Activated CD4-positive, alpha-beta memory T cell treated with anti-CD3 and anti-CD28 coated beads, Interleukin-2, amount 10 ng/mL, durations not matched to agents 7 days and 5 days (primary cell): ENCODE measurements at places on chromosomes 13 and 19. TPM values are rescaled to one million over a fixed set of nuclear protein-coding genes. Genes with fewer than 3 reads are reported as not detected.

The C2CD4C gene
- not detected for total RNA-seq

The LYPD5 gene
- total RNA-seq = 0.70 TPM

The ANGPTL8 gene
- not detected for total RNA-seq

The ZNF665 gene
- total RNA-seq = 4.3 TPM

The PRR22 gene
- 2.3 TPM for total RNA-seq

The ZNF439 gene
- 3.0 TPM for total RNA-seq

The ZNF146 gene
- 68.4 TPM for total RNA-seq

The MLLT1 gene
- 37.2 TPM for total RNA-seq

The TNNT1 gene
- 0.38 TPM for total RNA-seq

The UBE2L5 gene
- 0.20 TPM for total RNA-seq

The MRPL57 gene
- total RNA-seq = 18.2 TPM

The SYNE4 gene
- total RNA-seq = 1.6 TPM

The ZSCAN4 gene
- total RNA-seq = not detected

The TMEM38A gene
- total RNA-seq = 1.4 TPM

The CYP4F12 gene
- total RNA-seq = not detected

The OCEL1 gene
- 22.6 TPM for total RNA-seq

The C1QTNF9 gene
- total RNA-seq = not detected

The OR10H4 gene
- total RNA-seq = not detected

The ZNF614 gene
- total RNA-seq = 8.0 TPM

The NR1H2 gene
- total RNA-seq = 86.2 TPM

The ZNF177 gene
- total RNA-seq = 0.60 TPM

The TPTE2 gene
- total RNA-seq = 0.30 TPM

The NLRP11 gene
- total RNA-seq = not detected

The LHB gene
- total RNA-seq = 0.88 TPM

The FGF9 gene
- 0.20 TPM for total RNA-seq

The GADD45B gene
- total RNA-seq = 52.2 TPM

The CCDC106 gene
- 3.7 TPM for total RNA-seq

The IGSF23 gene
- total RNA-seq = not detected

The ZNF573 gene
- total RNA-seq = 6.0 TPM

The LRRC8E gene
- not detected for total RNA-seq

The TEX29 gene
- total RNA-seq = 0.73 TPM

The EFNB2 gene
- total RNA-seq = 0.13 TPM

The ZNF846 gene
- 6.5 TPM for total RNA-seq

The LILRA2 gene
- total RNA-seq = not detected

The CYP2A6 gene
- total RNA-seq = not detected

The VAV1 gene
- 105 TPM for total RNA-seq

The FFAR3 gene
- total RNA-seq = 0.63 TPM

The FPR2 gene
- total RNA-seq = not detected

The FRY gene
- total RNA-seq = 13.8 TPM
